COR-L47 (cell line): ENCODE measurements at places on chromosomes 4 and X.

GRCh38 chr4:20119141-20119540, 132.6 kb upstream of the SLIT2 start:
- DNase-seq = no peak

GRCh38 chrX:117196481-117196880, 733.7 kb upstream of the CT83 start:
- no peak for DNase-seq

GRCh38 chrX:7485061-7485460, 337.1 kb upstream of the PUDP start:
- no peak for DNase-seq

- DNase-seq = no peak
Observed at GRCh38 chrX:44032479-44032878, 59.3 kb upstream of the NDP start.

GRCh38 chrX:131987252-131987651, 35.9 kb upstream of the STK26 start:
- DNase-seq = no peak

DNA sequence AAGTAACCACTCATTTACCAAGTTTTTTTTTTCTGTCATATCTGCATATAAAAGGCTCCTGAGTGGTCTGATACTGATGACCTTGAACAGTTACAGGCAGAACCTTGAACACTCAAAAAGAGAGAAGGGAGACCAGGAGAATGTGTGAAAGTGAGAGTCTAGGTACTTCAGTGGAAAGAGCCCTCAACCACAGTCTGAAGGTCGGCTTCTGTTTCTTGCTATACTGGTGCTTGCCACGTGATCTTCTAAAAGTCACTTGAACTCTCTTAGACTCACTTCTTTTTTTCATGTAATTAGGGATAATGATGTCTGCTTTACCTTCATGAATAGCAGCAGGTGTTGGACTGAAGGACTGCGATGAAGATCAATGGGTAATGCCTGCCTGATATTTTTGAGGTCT, 22.8 kb downstream of the GABRB1 start:
- DNase-seq = no peak

DNA sequence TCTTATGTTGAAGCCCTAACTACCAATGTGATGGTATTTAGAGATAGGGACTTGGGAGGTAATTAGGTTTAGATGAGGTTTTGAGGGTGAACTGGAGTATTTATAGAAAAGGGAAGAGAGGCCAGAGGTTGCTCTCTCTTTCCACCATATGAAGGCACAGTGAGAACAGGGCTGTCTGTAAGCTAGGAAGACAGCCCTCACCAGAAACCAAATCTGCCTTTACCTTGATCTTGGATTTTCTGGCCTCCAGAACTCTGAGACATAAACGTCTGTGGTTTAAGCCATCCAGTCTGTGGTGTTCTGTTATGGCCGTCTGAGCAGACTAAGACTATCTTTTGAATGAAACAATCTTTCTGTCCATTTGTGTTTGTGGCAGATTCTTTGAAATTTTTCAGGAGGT, 223.7 kb downstream of the PDHA2 start:
- no peak for DNase-seq

DNA sequence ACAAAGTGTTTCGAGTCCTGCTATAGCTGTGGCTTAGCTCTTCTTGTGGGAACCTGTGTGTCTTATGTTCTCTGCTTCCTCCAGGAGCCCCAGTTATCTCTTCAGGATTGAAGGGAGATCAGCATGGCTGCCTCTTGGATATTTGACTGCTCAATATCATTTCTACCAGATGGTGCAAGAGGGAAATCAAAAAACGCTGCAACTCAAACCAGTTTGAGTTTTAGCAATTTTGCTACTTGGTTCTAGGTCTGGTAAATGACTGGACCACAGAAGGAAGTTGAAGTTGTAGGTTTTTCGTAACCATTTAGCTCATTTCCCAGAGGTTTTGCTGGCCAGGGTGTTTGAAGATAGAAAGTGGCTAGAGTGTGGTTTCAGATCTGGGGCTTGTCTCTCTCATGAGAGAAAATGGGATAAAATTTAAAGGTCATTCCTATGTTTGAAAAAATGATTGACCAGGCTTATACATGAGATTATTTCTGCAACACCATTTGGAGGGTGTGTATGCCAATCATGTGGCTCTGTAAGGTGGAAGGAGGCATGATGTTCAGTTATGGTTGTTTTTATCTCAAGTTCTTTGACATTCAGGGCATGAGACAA, 210.4 kb downstream of the SPRY1 start:
- DNase-seq = no peak

GRCh38 chr4:73704314-73705055, 35.9 kb upstream of the CXCL8 start:
- no peak for DNase-seq

DNA sequence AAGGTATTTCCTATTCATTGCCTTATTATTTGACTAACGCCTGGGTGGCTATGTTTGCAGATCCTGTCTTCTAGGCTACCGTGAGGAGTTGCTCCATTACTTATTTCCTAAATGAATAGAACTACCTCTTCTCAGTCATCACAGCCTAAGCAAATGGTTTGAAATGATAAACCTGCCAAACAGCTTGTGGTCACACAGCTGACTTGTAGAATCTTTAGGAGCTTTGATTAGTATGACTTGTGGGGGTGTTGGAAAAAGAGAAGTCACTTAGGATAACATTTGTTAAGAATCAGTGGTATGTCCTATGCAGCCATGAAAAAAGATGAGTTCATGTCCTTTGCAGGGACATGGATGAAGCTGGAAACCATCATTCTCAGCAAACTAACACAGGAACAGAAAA, 169.3 kb downstream of the PPARGC1A start:
- no peak for DNase-seq

- DNase-seq = no peak
Observed at GRCh38 chrX:44223150-44223549, 120.3 kb downstream of the EFHC2 start.

GRCh38 chr4:116872941-116873340, 212.4 kb downstream of the TRAM1L1 start:
- no peak for DNase-seq

DNA sequence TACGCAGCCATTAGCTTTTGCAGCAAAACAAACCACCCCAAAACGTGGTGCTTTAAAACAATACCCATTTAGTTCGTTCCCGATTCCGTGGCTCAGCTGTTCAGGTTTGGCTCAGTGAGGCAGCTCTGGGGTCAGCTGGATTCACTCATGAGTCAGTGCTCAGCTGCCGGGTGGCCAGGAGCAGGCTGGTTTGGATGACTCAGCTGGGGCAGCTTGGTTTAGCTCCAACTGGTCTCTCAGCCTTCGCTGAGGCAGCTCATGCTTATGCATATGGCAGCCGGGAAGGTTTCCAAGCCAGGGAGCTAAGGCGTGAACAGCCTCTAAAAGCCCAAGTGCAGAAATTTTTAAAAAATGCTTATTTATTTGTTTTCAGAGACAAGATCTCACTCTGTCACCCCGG, 13.3 kb upstream of the CD99 start:
- DNase-seq = no peak

- DNase-seq = peak; percentile 18
Observed at GRCh38 chrX:39814391-39814790, 283.4 kb downstream of the BCOR start.

- no peak for DNase-seq
Observed at GRCh38 chrX:108732630-108733321, 3.6 kb downstream of the IRS4 start.

DNA sequence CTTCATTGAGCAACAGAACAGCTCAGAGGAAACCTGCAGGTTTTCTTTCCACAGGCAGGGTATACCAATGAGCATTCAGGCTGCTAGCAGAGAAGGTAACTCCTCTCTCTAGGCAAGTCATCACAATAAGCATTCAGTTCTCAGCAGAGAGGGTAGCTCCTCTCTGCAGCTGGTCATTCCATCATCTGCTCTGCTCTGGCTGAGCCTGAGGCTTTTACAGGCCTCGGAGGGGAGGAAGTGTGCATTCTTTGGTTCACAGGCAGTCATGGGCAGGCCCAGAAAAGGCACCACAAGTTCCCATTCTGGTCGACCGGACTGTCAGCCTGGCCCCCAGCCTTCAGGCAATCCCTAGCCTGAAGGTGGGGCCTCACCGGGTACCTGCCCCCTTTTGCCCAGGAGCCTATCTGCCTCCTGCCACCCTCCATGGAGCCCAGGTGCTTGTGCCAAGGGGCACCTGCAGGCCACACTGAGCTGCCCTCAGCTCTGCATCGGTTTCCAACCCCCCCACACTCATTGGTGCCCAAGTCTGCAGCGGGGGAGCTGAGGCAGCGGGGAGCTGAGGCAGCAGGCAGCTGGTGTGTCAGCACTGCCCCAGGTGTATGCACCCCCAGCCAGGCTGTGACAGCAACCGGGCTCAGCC, 83.1 kb downstream of the PRDM5 start:
- no peak for DNase-seq

DNA sequence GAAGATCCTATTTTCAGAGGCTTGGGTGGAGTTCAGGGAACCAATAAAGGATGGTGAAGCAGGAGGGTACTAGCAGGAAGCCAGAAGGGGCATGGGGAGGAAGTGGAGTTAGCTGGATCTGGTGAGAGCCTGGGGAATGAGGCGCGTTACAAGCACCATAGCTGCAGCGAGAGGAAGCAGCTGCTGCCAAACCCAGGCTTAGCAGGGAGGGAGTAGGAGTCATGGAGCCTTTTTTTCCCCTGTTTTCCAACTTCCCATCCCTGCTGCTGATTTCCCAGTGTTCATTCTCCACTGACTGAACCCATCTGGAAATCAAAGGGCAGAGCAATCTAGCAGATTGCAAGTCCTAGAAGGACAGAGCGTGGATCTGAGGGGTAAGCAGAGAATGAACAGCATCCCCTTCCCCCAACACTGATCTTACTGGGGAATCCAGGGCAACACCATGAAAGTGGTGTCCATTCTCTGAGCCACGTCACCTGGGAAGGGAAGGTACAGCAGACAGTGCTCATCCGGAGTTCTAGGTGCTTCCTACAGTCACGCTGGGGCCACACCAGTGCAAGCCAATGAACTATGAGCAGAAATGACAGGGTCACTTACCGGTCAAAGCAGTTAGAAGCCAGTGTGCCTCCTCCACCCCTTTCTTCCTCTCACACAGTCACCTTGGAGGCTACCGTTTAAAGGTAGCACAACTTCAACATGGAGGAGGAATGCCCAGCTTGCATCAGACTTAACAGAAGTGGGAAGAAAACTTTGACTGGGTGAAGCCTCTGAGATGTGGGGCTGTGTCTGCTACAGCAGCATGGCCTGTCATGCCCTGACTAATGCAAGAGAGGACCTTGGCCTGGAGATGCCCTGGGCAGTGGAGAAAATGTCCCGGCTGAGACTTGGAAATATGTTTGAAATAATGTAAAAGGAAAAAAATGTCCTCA, 36.7 kb downstream of the SMIM20 start:
- no peak for DNase-seq

DNA sequence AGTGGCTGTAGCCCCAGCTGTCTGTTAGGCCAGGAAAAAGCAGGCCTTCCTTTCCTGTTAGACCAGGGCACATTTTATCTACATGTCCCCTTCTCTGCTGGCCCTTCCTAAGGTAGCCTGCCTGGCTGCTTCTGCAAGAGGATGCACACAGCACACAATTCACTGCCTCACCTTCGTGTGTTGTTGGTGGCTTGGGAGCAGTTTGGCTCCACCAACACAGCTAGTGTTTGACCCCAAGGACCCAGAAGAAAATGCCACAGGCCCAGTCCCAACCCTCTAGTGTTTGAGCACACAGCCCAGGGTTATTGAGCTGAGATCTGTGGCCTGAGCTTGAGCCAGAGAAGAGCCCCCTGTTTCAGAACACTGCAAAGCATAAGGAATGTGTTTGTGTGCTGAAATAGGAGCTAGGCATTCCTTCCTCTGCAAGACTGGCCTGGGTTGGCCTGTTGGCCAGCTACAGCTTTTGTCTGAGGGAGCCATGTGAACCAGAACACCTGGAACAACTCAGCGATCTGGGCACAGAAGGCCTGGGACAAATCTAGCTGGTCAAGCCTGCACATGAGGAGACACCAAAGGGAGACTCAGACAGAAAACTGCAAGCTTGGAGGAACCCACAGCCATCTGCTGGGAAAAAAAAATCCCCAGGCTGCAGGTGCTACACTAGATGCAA, 26.4 kb downstream of the MAGEE1 start:
- no peak for DNase-seq

DNA sequence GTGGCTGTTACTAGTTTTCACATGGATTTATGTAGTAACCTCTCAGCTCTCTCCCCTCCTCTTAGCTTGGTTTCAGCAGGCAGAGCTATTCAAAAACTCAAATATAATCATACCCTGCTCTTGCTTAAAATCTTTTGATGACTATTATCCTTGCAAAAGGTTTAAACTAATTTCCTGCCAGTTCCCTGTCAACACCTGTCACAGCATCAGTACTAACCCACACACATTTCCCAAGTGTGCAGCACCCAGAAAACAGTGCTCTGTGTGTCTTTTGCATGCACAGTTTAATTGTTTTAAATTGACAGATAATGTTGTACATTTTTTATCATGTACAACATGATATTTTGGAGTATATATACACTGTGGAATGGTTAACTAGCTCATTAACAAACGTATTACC, 202.0 kb downstream of the PAPSS1 start:
- no peak for DNase-seq

DNA sequence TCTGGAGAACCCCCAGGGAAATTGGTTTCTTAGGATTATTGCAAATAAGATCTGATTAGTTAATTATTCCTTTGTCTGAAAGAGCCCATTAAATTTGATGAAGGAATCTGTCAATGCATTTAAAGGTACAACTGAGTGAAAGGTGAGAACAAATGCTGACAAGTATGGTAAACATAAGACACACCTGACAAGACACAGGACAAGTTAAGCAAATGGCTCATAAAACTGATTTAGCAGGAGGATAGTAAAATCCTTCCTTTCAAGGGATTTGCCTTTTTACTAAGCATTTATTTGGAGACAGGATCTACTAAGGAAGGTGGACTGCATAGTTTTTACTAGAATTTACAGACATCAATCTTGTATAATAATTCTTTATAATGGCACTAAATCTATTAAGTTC, 553.9 kb downstream of the SPRY1 start:
- DNase-seq = no peak

GRCh38 chr4:54658252-54659093, 716 bp downstream of the KIT start:
- DNase-seq = peak; percentile 82

- peak; percentile 26 for DNase-seq
Observed at GRCh38 chr4:105644257-105644656, 64.2 kb downstream of the INTS12 start.

- DNase-seq = no peak
Observed at GRCh38 chr4:109985993-109986974, 73.6 kb downstream of the EGF start.

- DNase-seq = no peak
Observed at GRCh38 chr4:23279377-23279986, 586.7 kb downstream of the GBA3 start.

- DNase-seq = no peak
Observed at GRCh38 chr4:95267081-95267480, 281.7 kb downstream of the UNC5C start.

GRCh38 chrX:64571011-64571410, 175.8 kb upstream of the MTMR8 start:
- DNase-seq = no peak

GRCh38 chr4:120770897-120771296, 151.6 kb downstream of the PRDM5 start:
- DNase-seq = no peak

DNA sequence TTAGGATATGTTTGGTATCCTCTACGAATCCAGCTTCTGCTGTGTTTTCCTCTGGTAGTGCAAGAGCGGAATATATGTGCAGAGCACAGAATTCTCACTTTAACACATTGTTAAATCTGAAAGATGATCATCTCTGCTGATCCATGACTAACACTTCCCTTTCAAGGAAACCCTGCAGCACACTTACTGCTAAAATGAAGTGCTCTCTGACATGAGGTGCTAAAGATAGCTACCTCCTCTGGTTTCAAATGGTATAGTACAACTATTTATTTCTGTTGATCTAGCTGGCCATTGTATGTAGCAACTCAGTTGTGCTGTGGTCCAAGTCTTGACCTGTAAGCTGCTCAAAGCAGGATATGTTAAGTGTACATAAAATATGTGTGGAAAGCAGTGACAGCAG, 162.4 kb upstream of the FMR1 start:
- no peak for DNase-seq
